Lung (tissue), 17 donors: ENCODE measurements at places on chromosomes 2 and 18. TPM values are rescaled to one million over a fixed set of nuclear protein-coding genes. Genes with fewer than 3 reads are reported as not detected.

PELI1 gene
- 17.2 TPM for polyA plus RNA-seq

FABP1 gene
- polyA plus RNA-seq, result 0.14 TPM

TNS1 gene
- 108 TPM for polyA plus RNA-seq

DSEL gene
- polyA plus RNA-seq, result 2.2 TPM

GMCL1 gene
- polyA plus RNA-seq, result 8.1 TPM

SERPINB4 gene
- polyA plus RNA-seq, result 17.4 TPM

SATB2 gene
- 0.75 TPM for polyA plus RNA-seq

MAP3K19 gene
- polyA plus RNA-seq, result 2.9 TPM

DNA sequence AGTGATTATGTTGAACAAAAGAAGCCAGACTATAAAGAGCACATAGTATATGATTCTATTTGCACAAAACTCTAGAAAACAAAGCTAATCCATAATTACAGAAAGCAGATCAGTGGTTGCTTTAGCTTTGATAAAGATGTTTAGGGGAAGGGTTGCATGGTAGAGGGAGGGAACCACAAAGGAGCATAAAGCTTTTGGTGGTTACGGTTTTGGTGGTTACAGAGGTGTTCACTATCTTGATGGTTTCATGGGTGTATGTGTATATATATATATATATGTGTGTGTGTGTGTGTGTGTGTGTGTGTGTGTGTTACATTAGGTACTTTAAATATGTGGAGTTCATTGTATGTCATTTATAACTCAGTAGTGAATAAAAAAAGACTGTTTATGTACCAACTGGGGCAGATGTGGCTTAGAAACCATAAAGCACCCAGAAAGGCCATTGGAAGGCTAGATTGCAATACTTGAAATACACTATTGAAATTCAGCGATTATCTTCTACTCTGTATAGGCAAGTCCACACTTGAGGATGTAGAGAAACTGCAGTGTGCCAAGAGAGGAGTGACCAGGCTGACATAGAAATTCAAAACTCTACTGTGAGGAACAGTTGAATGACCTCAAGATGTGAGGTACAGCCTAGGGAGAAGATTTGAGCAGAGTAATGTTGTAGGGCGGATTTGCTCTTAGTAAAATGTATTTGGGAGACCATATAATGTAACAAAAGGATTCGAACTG is 60.6 kb downstream of the CAB39 start:
- H3K4me1 ChIP-seq, result no peaks in the 10 kb centered on the region
- H3K27ac ChIP-seq, result no peak overlapping the region
- no peak overlapping the region for H3K4me3 ChIP-seq
- H3K27me3 ChIP-seq, result no peaks in the 10 kb centered on the region
- H3K36me3 ChIP-seq, result no peaks in the 10 kb centered on the region
- no peak for DNase-seq

DNA sequence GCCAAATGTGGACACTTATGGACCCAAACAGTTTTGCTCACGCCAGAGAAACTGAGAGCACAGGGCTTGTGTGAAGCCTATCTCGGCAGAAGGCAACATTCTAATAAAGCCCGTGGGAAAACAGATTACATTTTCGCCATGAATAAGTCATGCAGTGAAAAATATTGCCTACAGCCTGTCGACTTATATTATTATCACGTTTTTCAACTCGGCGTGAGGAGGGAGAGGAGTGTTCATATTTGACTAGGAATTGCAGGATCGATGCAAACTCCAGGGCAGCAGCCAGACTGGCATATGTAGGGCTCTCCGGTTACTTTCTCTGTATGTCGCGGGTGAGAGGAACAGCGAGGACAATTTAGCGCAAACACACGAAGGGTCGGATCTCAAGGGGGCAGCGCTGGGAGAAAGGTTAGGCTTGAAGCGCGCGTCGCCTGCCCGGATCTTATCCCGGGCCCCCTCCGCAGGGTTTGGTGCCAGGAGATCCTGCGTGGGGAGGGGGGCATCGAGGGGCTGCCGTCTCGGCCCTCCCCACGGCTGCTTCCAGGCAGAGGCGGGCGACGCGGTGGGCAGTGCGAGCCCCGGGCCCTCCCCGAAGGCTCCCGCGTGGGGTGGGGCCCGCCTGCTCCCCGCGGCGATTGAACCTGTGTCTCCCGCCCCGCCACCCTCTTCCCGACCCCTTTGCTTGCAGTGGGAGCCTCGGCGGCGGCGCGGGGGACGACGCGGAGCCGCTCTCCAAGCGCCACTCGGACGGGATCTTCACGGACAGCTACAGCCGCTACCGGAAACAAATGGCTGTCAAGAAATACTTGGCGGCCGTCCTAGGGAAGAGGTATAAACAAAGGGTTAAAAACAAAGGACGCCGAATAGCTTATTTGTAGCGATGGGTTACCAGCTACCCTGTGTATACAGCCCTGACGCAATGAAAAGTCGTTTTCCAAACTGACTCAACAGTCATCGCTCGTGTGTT is 4.4 kb downstream of the ADCYAP1 start:
- H3K4me3 ChIP-seq, result no peak overlapping the region
- H3K36me3 ChIP-seq, result no peaks in the 10 kb centered on the region
- no peak overlapping the region for H3K27ac ChIP-seq
- H3K27me3 ChIP-seq, result peaks cover 74% of the 10 kb centered on the region
- no peaks in the 10 kb centered on the region for H3K4me1 ChIP-seq

GRCh38 chr2:32624812-32625211 is 3.0 kb upstream of the TTC27 start:
- H3K4me3 ChIP-seq, result no peak overlapping the region
- no peaks in the 10 kb centered on the region for H3K27me3 ChIP-seq
- peaks cover 6% of the 10 kb centered on the region for H3K4me1 ChIP-seq
- H3K27ac ChIP-seq, result no peak overlapping the region

DNA sequence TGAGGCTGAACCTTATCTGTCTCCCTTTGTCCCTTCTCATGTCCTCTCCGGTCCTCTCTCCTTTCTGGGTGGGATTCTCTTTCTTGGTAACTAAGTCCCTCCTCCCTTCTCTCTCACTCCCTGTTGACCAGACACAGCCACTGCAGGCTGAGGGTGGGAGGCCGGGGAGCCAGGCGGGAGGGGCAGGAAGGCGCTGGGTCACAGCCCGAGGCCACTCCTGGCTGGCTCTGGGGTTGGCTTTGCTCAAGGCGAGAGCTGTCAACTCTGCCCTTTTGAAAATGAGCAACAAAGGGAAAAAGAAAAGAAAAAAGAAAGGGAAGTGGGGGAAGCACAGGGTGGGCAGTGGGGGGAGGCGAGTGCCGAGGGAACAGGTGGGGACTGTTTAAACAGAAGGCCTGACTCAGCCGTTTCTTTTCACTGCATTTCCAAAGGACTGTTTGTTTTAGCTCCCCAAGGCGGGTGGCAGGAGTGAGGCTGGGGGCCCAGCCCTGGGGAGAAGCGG is 70.5 kb upstream of the IGFBP5 start:
- no peak overlapping the region for H3K27ac ChIP-seq
- H3K36me3 ChIP-seq, result no peaks in the 10 kb centered on the region
- H3K4me1 ChIP-seq, result no peaks in the 10 kb centered on the region
- no peaks in the 10 kb centered on the region for H3K27me3 ChIP-seq
- DNase-seq, result peak; percentile 57

- DNase-seq, result no peak
- no peaks in the 10 kb centered on the region for H3K36me3 ChIP-seq
Measured at GRCh38 chr2:98908931-98909316, 27.1 kb downstream of the CRACDL start.

DNA sequence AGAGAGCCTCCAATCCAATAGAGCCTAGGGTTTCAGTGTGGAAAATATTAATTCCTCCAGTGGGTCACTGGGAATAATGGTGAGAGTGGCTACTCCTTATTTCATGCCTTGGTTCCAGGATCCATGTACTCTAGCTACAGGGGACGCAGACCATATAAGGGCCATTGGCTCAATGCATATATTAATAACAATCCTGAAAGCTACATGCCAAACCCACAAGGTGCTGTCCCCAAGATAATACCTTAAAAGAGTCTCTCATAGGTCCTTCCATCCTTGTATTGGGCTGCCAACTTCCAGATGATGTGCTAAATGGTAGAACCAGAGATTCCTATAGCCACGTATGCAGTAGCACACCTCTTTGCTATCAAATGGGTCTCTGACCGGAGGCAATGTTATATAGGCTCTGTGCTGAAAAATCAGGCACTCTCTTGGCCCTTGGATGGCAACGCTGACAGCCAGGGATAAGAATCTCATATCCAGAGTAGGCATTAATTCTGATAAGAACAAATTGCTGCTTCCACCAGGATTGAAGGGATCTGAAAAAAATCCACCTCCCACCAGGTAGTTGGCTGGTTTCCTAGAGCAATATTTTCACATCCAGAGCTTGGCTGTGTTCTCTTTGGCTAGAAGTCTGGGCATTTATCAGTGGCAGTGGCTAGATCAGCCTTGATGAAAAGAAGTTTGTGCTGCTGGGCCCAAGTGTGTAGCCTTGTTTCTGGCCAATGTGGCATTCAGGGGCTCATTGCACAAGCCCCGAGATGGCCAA is 218.1 kb upstream of the MGAT5 start:
- H3K36me3 ChIP-seq, result no peaks in the 10 kb centered on the region
- no peaks in the 10 kb centered on the region for H3K4me1 ChIP-seq
- no peak overlapping the region for H3K4me3 ChIP-seq
- no peak overlapping the region for H3K27ac ChIP-seq
- no peak for DNase-seq

- H3K4me3 ChIP-seq, result no peak overlapping the region
- no peaks in the 10 kb centered on the region for H3K27me3 ChIP-seq
- no peaks in the 10 kb centered on the region for H3K36me3 ChIP-seq
- H3K4me1 ChIP-seq, result no peaks in the 10 kb centered on the region
- H3K27ac ChIP-seq, result no peak overlapping the region
- no peak for DNase-seq
Measured at GRCh38 chr2:117707874-117708273, 106.6 kb upstream of the DDX18 start.

DNA sequence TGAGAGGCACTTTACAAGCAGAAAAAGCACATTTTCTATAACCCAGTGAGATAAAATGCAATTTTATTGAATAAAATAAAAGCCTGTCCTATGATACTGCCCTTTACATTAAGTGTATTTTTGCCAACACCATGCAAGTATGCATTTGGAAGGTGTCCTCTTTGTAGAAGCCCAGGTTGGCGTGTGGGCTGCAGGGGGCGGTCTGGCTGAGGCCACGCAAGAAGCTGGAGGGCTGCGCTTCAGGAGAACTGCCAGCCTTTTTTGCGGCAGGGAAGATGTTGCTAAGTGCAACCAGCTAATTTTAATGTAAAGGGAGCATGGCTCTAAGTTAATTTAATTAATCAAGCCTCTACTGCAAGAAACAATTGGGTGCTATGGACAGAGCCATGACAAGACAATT is 562.8 kb upstream of the SALL3 start:
- no peaks in the 10 kb centered on the region for H3K27me3 ChIP-seq
- H3K36me3 ChIP-seq, result no peaks in the 10 kb centered on the region
- H3K4me1 ChIP-seq, result no peaks in the 10 kb centered on the region
- no peak overlapping the region for H3K4me3 ChIP-seq

DNA sequence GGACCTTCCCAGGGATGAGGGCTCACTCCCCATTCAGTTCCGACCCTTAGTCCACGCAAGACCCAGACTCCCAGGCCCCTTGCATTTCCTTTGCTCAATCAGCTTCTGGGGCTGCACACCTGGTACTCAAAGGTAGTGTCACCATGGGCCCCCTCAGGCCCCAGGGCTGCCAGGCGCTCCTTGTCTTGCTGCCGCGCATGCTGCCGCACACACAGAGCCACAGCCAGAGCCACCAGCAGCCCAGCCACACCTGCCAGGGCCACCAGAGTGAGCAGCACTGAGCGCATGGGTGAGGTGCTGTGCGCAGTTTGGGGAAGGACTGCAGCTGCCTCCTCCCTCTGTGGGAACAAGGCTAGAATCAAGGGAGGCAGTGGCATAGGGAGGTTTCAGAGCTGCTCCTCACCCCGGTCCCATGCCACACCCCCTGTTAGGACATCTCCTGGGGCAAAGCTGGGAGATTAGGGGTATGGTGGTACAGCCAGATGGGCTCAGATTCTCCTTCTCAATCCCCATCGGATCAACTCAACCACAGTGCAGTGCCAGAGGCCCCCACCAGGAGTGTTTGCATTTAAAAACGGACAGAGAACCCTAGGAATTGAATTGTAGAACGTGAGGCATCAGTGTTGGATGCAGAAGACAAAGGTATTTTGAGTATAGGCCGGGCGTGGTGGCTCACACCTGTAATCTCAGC is 11.3 kb downstream of the PTPRN start:
- H3K27ac ChIP-seq, result no peak overlapping the region
- no peak overlapping the region for H3K4me3 ChIP-seq
- peaks cover 4% of the 10 kb centered on the region for H3K4me1 ChIP-seq
- DNase-seq, result no peak
- no peaks in the 10 kb centered on the region for H3K27me3 ChIP-seq

GRCh38 chr2:240528406-240529040 is 29.3 kb downstream of the ANKMY1 start:
- peaks cover 19% of the 10 kb centered on the region for H3K36me3 ChIP-seq
- no peak for DNase-seq
- H3K27ac ChIP-seq, result no peak overlapping the region
- H3K27me3 ChIP-seq, result no peaks in the 10 kb centered on the region

GRCh38 chr18:903701-904100 is 970 bp upstream of the ADCYAP1 start:
- H3K4me3 ChIP-seq, result no peak overlapping the region
- H3K4me1 ChIP-seq, result no peaks in the 10 kb centered on the region
- H3K27ac ChIP-seq, result no peak overlapping the region

DNA sequence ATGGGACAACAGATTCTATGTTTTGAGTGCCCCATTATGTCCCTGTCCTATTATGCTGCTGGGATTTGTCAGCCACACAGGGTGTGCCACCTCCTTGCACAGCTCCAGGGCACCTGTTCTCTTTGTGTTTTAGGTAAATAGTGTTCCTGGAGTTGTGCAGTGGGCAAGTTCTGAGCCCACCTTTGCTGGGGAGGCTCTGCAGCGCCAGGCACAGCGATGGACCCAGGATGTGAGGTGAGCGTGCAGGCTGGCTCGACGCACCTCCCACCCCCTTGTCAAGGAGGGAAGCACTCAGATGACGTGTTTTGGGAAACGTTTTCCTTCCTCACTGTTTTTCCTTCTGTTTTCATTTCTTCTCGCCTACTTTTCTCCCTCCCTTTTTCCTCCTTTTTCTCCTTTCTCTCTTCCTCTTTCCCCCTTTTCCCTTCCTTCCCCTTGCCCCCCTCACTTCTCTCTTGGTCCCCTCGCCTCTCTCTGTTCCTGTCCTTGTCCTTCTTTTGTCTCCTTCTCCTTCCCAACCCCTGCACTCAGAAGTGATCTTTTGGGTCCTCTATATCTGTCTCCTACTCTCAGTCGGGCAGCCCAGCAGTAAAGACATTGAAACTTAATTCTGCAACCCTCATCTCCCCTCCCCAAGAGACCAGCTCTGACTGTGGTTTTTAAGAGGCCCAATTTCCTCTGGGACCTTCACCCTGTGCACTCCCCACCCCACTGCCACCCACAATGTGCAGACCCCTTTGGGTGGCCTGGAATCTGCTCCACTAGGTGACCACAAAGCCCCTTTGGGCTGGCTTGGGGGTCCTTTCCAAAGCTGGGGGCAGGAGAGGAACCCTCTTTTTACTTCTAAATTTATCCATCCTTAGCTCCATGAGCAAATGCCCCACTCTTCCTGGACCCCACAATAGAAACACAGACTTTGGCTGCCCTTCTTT is 104.0 kb downstream of the MCFD2 start:
- peaks cover 38% of the 10 kb centered on the region for H3K4me1 ChIP-seq
- H3K27ac ChIP-seq, result no peak overlapping the region
- no peak overlapping the region for H3K4me3 ChIP-seq

GRCh38 chr2:200121931-200122330 is 166.5 kb downstream of the MAIP1 start:
- DNase-seq, result no peak
- H3K4me3 ChIP-seq, result no peak overlapping the region
- H3K4me1 ChIP-seq, result no peaks in the 10 kb centered on the region
- no peaks in the 10 kb centered on the region for H3K27me3 ChIP-seq
- no peaks in the 10 kb centered on the region for H3K36me3 ChIP-seq
